Left ventricle myocardium inferior (tissue), 1 donor: ENCODE measurements at places on chromosomes 6 and 20. TPM values are rescaled to one million over a fixed set of nuclear protein-coding genes. Genes with fewer than 3 reads are reported as not detected.

- DNase-seq: no peak
These were observed 153.9 kb downstream of the CDK19 start for GRCh38 chr6:110661414-110661813.

Gene CST5
- not detected for total RNA-seq

Gene WFDC5
- not detected for total RNA-seq

Gene CDKN1A
- 67.2 TPM for total RNA-seq

GRCh38 chr20:61580958-61581824 is 329.1 kb downstream of the CDH4 start:
- DNase-seq: no peak

DNA sequence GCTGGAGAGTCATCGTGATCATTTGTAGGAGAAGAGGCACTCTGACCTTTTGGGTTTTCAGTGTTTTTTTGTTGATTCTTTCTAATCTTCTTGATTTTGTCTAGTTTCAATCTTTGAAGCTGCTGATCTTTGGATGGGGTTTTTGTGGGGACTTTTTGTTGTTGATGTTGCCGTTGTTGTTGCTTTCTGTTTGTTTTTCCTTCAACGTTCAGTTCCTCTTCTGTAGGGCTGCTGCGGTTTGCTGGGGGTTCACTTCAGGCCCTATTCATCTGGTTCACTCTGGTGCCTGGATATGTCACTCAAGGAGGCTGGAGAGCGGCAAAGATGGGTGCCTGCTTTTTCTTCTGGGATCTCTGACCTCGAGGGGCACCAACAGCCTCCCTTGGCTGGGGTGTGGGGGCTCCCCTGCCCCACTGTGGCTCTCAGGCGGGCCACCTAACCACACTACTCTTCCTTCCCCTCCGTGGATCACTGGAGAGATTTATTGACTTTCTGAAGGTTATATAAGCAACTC is 21.5 kb upstream of the TMEM244 start:
- no peak for DNase-seq

- no peak for DNase-seq
These were observed 47.5 kb upstream of the RIN2 start for GRCh38 chr20:19710336-19711120.

Gene UFL1
- 27.2 TPM for total RNA-seq

- no peak for DNase-seq
These were observed 205.9 kb downstream of the ZFAND3 start for GRCh38 chr6:38025451-38025850.

DNA sequence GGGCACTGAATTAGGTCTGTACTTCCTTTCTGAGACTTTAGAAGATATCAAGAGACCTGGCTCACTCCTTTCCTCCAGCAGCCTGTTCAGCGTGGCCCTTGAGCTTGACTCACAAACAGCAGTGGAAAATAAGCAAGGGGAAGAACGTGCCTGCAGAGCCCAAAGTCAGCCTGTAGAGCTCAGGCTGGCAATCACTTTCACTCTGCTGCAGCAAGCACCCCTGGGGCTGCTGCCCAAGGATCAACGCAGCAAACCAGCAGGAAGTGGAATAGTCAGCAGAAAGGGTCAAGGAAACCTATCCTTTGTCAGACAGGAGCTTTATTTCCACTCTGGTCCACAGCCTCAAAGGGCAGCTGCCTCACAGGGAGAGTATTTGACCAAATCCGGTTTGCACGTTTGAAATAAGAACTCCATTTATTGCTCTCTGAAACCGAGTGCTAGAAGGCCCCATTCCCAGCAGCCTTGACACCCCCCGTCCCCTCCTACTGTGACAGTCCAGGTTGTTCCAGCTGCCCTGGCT is 77.4 kb downstream of the PRDM1 start:
- no peak for DNase-seq

Gene SLC17A1
- not detected for total RNA-seq

Gene MKKS
- total RNA-seq: 28.3 TPM

DNA sequence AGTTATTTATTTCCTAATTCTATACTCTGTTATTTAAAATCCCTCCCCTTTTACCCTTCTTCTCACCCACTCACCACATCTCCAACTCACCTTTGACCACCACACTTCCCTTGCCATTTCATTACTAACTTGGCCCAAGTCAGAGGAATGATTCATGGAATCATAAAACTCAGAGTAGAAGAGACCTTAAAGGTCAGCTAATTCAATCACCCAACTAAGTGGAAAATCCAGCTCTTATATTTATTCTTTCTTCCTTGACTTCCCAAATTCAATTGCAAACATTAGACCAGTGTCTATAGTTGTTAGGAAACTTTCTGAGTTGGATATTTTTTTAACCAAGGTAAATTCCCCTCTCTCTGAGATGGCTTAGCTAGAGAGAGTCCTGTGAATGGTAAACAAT is 26.5 kb upstream of the HEY2 start:
- no peak for DNase-seq

DNA sequence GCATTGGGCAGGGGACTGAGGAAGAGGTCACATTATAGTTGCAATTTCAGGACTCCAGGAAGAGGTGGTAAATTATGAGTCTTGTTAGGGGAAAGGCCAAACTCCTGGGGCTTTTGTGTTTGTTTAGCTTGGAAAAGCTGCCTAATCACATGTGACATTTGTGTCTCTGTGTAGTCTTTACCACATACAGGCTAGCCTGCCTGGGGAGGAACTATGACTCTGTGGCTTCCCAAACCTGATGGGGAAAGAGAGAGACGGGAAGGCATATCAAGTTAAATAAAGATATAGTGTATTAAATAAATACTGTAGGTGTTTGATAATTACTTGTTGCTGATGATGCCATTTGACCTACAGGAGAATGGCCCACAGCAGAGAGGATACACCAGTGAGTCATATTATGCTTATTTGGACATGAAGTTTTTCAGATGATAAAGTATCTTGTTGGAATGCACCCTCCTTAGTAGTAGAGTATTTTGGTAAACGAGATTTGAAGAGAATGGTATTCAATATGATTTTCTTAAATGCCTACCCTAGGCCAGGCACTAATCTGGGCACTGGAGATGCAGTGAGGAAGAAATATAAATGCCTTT is 4.0 kb downstream of the BLTP3A start:
- no peak for DNase-seq

Gene LY6G5B
- 4.4 TPM for total RNA-seq

Gene GDAP1L1
- 0.55 TPM for total RNA-seq

Gene RIN2
- 48.8 TPM for total RNA-seq

DNA sequence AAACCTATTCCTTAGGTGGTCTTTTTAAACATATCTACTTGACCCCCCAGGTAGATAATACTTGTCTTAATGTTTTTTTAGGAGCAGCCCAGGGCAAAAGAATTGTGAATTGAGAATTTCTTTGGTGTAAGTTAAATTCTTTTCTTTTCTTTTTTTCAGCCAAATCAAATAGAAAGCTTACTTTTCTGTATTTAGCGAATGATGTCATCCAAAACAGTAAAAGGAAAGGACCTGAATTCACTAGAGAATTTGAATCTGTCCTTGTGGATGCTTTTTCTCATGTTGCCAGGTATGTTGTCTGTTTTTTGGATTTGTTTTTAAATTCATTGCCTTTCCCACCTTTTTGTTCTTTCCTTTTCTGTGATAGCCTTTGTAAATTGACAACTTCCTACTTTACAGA is 6.7 kb downstream of the RPRD1B start:
- no peak for DNase-seq

DNA sequence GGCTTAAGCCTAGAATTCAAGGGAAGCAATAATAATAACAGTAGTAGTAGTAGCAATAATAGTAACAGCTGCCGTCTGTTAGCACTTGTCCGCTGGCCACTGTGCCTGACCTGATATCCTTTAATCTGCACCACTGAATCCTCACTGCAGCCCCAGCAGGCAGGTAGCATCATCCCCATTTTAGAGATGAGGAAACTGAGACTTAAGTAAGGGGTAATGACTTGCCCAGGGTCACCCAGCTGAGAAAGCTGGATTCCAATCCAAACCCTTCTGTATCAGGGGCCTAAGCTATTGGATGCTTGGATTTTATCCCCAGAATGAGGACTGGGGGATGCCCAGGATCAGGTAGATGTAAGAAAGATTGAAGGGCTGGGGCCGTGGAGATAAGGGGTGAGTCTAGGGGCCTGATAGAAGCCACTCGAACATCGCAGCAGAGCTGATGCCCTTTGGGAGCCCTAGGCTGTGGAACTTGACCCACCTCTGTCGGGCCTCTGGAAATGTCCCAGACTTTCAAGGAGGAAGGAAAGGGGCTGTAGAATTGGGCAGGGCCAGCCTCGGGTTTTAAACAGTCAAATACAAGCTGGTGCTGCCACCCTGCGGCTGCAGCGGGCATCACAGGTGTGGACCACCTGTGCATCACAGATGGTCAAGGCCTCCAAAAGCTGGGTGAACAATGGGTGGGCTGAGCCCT is 102.1 kb upstream of the MYL9 start:
- peak; percentile 58 for DNase-seq

- DNase-seq: no peak
These were observed 534.2 kb upstream of the GJE1 start for GRCh38 chr6:141598487-141598886.

- DNase-seq: no peak
These were observed 118.2 kb downstream of the RPS12 start for GRCh38 chr6:132932588-132932987.

GRCh38 chr6:154471609-154472362 is 38.7 kb downstream of the CNKSR3 start:
- DNase-seq: no peak

Gene TDRD6
- 0.36 TPM for total RNA-seq

DNA sequence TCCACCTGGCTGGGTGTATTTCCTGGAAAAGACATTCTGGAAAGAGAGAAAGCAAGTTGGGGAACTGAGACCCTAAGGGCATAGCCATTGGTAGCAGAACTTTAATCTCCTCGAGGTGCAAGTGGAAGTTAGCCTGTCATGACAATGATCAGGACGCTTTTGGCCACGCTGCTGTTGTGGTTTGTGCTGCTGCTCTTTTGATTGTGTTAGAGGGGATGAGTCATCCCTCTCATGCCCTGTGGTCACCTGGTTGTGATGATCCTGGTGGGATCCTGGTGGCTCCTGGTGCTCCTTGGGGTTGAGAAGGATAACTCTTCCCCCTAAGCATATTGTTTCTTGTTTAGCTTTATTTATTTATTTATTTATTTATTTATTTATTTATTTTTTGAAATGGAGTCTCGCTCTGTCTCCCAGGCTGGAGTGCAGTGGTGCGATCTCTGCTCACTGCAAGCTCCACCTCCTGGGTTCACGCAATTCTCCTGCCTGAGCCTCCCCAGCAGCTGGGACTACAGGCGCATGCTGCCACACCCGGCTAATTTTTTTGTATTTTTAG is 350.3 kb downstream of the KIF16B start:
- no peak for DNase-seq

- no peak for DNase-seq
These were observed 978 bp downstream of the AURKA start for GRCh38 chr20:56391037-56391436.

- DNase-seq: peak; percentile 21
These were observed 171.4 kb downstream of the MYLK4 start for GRCh38 chr6:2579241-2579761.

Gene SPATA25
- total RNA-seq: 2.4 TPM

Gene GHRH
- total RNA-seq: 0.93 TPM

DNA sequence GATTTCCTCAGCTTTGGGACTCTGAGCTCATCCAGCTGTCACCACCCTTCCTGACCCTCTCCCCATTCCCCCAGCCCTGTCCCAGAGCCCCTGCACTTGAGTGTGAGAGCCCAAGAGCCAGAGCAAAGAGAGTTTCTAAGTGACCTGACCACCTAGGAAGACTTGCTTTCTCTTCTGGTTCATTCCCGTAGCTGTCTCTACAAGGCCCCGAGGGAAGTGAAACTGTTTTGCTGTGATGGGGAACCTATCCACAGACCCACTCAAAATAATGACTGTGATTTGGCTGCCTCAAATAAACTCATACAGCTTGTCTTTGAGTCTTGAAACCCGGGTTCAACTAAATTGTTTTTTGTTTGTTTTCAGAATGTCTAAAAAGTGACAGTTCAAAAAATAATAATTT is 74.6 kb upstream of the XRN2 start:
- DNase-seq: no peak

GRCh38 chr6:56540232-56541029 is 102.3 kb downstream of the DST start:
- DNase-seq: no peak

DNA sequence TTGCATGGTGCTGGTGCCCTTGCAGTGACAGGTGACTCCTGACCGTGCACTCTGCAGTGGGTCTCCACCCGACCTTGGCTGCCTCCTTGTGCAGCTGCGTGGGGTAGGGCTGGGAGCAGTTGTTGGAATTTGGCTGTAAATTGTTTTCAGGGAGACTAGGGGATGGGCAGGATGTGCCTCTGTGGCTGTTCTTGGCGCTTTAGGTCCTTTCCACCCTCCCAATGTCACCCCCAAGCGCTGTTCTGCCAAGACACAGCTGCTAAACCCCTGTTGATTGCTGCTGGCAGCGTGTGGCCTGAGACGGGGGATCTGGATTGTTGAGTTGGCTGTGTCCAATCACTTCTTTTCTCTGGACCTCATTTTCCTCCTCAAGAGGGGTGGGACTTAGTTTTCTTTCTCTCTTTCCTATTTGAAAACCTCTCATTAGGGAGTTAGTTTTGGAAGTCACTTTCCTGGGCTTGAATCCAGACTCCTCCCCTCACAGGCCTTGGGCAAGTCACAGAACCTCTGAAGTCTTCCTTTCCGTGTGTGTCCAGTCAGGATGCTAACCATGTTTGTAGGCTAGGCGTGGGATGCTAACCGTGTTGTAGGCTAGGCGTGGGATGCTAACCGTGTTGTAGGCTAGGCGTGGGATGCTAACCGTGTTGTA is 8.5 kb downstream of the IGF2R start:
- DNase-seq: peak; percentile 76

- DNase-seq: peak; percentile 54
These were observed 38.6 kb upstream of the GGTLC1 start for GRCh38 chr20:24027229-24027628.

- no peak for DNase-seq
These were observed 9.6 kb downstream of the SLC18B1 start for GRCh38 chr6:132788658-132789395.

DNA sequence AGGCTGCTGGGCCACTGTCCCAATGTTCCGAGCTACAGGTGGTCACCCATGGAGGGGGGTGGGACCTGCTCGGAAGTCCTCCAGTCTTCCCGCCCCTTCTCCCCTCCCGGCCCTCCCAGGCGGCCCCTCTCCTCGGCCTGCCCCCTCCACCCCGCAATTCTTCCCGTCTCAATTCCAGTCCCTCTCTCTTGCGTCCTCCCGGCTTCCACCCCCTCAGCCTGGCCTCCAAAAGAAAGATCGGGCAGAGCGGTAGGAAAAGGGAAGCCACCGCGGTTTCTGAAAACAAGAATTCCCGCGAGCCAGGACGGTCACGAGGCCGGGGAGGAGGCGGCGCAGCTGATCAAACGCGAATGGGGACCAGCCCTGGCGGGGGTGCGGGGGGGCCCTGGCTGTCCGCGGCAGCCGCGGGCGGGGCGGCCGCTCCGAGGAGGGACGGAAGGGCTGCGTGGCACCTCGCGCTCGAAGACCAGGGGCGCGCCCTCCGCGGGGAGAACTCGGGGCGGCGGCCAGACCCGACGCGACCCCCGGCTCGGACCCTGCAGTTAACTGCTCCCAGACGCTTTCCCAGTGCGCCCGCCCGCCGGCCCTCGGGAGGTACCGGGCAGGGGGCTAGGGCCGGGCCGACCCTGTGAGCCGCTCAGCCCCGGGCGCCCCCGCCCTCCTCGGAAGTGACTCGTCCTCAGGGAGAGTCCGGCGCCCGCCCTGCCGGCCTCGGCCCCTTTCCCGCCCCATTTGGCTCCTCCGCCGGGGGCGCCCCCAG is 1.0 kb downstream of the PXDC1 start:
- peak; percentile 88 for DNase-seq
